ENCODE measurements at places on chromosomes 4 and X.

GRCh38 chr4:86706923-86707597 lies 112.9 kb downstream of the PTPN13 start:
- DNase-seq: no peak

DNA sequence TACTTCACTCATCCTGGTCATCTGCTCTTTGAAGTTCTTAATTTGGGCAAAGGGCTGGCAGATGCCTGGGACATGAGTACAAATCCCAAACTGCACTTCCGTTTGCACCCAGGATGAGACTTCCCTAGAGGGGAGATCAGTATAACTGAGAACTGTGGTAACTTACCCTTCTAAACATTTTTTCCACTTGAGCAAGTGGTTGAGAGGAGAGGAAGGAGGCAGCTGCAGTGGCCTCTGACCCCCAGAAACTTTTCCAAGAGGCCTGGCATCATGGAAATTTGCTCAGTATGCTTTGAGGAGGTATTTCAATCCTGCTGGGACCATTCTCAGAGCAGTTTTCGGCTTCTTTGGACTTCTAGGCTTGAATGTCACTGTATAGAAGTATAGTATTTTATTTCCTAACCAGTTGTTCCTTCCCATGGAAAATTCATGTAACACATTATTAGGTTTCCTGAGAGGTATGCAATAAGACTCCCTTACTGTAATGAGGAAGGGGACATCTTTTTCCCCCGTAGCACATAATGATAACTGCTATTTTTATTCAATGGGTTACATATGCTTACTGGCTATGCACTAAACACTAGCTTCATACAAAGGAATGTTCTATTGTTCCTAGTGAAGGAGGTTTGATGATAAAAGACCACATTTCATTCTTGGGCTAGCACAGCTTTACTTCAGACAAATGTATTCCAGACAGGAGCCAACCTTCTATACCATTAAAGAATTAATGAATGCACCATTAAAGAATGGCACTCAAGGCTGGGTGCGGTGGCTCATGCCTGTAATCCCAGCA lies 129.3 kb downstream of the SHROOM3 start:
- no peak for DNase-seq

DNA sequence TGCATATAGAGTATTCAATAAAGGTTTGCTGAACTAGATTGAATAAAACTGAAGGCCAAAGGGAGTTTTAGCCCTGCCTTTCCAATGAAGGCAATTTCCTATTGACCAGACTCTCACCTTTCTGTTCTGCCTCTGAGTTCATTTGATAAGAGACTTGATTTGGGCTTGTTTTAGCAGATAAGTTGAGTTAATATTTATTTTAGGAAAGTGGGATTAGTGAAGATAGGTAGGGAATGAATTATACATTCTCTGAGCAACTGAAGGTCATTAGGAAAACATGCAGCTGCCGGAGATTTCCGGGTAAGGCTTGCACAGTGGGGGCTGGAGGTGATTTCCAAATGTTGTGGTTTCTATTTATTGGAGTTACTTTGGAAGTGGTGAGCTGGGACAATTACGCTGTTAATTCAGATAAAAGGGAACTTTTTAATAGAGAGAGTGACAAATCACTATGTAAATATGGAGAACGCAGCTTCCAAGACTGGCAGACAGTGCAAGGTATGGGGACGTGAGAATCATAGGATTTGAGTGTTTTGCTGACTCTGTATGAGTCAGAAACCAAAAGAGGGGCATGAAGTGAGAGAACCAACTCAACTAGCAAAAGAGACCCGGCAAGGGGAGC lies 553.6 kb upstream of the BOD1L1 start:
- DNase-seq: no peak

DNA sequence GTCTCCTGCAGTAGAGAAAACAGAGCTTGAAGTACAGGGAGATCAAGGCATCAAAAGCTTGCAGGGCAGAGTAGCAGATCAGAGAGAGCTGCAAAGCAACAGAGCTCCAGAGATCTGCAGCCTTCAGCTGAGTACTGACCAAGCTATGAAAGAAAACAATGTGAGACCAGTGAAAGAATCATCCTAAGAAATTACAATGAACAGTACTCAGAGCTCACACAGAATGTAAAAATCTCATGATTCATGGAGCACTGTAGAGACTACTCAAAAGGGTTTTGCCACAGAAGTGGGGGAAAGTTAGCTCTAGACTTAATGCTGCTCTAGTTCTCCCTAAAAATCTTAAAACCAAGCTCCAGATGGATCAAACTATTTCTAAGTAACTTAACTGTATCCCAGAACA lies 80.0 kb upstream of the MAB21L2 start:
- DNase-seq: no peak

DNA sequence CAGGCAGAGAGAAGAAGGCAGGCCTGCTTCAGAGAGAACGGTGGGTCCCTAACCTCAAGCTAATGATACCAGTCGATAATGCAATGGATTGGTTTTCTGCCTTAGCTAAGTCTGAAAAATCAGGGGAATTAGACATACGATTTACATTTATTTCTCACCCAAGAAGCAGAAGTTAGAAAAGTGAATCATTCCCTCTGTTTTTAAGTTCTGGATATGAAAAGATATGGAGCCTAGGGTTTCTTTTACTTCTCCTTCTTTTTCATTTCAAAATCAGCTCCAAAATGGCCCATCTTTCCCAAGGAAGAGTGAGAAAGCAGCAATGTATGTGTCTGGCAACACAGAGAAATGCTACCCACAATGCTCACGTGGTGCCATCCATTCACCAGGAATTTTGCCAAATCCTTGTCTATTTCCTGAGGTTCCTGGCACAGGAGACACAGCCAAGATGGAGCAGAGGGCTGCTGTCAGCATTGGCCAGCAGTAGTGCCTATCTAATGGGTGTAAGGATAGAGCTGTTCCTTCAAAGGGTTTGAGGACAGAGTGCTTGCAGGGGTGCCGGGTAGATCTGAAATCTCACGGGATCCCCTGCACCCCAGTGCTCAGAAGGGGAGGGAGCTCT lies 231.5 kb downstream of the MAML3 start:
- peak; percentile 37 for DNase-seq

- DNase-seq: peak; percentile 87
Observed at GRCh38 chr4:10115271-10115796, 1.3 kb downstream of the WDR1 start.

GRCh38 chr4:147639388-147639787 lies 22.2 kb downstream of the TMEM184C start:
- DNase-seq: no peak

DNA sequence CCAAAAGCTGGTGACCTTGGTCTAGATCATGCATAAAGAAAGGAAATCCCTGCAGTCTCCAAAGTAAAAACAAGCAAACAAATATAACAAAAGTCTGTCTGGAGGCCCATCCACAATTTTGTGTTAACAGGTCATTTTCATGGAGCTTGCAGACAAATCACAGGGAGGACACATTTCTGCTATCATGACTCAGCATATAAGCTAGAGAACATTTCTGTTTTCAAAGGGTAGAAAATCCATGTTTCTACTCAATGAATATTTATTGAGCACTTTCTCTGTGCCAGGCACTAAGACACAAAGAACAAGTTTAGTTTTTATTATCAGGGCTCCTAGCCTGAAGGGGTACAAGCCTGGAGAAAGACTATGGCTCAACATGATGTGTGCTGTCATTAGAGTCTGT lies 71.1 kb downstream of the PARM1 start:
- no peak for DNase-seq

- no peak for DNase-seq
Observed at GRCh38 chr4:67576059-67576466, 17.5 kb downstream of the STAP1 start.

DNA sequence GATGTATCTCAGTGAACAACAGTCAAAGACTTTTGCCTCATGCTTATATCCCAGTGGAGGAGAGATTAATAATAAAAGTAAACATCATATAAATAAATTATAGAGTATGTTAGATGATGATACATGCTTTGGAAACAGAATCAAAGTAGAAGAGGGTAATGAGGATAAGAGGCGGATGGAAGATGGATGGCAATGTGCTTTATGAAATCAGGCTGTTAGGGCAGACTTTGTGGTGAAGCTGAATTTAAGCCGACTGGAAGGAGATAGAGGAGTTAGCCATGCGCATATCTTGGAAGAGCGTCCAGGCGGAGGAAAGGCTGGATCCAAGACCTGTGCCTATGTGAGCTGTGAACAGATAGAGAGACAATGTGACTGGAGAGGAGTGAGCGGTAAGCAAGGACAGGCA lies 74.9 kb upstream of the GUCY1A1 start:
- DNase-seq: no peak

- DNase-seq: no peak
Observed at GRCh38 chrX:16992951-16993350, 46.5 kb downstream of the REPS2 start.

GRCh38 chr4:112889619-112890527 lies 159.6 kb upstream of the ANK2 start:
- peak; percentile 47 for DNase-seq

- DNase-seq: no peak
Observed at GRCh38 chr4:155539746-155540145, 126.9 kb upstream of the GUCY1A1 start.

DNA sequence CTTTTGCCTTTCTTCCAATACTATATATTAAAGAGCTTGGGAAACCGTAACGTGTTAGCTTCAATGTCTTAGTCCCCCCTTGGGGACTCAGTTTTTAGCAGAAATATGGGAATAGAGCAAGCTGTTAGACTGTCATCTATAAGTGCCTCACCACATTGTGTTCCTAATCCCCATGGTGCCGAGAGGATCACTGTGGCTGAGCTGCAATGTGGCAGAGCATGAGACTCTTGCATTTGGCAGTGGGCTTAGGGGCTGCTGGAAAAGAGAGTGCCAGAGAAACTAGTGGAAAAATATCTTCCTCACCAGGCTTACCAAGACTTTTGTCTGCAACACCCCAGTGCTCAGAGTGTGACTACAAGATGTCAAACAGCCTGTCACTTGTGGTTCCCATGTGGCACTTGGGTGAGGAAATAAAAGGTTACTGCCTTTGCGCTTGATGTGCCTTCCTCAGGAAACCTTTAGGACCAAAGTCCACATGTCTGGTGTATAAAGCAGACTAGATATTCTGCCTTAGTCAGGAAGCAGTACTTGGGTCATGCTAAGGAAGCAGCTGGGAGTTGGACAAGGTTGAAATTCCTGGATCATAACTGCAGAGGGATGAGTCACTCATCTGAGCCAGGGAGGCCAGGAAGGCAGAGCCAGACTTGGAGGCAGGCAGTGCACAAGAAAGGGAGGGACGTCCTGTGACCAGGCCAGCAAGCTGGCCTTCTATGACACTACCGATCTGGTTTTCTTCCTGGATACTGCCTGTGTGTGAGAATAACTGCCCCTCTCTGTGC lies 9.7 kb upstream of the MAGEA4 start:
- no peak for DNase-seq

GRCh38 chr4:55079451-55080173 lies 45.8 kb downstream of the KDR start:
- DNase-seq: no peak

- DNase-seq: no peak
Observed at GRCh38 chrX:124842205-124842604, 477.5 kb upstream of the TEX13C start.

- no peak for DNase-seq
Observed at GRCh38 chrX:131734621-131735020, 190.7 kb downstream of the OR13H1 start.

DNA sequence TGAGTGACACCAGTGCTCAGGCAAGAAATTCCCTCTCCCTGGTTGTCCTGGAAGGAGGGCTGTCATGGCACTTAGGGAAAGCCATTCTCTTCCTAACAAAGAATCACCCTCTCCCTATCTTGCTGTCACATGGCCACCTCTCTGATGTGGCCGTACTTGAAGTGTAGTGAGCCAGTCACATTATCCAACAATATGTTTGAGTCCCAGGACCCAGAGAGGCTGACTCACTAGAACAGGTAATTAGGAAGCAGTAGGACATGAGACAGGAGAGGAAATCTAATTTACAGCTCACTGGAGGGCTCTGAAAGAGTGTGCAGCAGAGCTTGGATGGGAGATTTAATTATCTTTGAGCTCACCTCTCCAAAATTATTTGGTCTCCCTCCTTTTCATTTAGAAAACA lies 299.1 kb downstream of the ARHGAP24 start:
- no peak for DNase-seq

DNA sequence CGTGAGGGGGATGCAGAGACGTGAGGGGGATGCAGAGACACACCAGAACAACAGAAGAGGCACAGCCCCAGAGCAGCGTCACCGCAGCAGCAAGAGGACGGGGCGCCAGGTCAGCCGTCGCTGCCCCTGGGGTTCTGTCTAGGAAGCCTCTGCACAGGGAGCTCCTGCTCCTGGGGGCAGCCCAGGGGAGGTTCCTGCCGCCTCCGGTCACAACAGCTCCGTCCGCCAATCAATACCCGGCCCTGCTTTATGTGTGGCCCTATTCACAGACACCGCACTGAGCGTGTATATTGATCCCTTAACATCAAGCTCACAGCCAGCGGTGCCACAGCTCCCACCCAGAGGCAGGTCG lies 69.6 kb downstream of the FAM53A start:
- no peak for DNase-seq

GRCh38 chr4:80144676-80145470 lies 52.4 kb upstream of the PRDM8 start:
- DNase-seq: peak; percentile 46

DNA sequence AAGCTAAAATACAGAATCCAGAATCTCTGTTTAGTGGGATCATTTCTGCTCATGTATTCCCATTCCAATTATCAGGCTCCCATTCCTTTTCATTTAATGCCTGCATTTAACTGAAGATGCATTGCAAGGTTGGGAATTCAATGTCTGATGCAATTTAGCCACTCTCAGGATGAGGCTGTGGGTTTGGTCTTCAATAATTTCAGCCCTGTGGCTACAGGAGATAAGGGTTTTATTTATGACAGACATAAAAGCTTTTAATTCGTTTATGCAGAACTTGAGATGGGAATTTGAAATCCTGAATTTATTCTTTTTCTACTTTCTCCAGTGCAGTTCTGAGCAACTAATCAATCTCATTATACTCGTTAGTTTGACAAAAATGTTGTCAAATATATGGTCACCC lies 1225.9 kb downstream of the PCDH18 start:
- DNase-seq: no peak

DNA sequence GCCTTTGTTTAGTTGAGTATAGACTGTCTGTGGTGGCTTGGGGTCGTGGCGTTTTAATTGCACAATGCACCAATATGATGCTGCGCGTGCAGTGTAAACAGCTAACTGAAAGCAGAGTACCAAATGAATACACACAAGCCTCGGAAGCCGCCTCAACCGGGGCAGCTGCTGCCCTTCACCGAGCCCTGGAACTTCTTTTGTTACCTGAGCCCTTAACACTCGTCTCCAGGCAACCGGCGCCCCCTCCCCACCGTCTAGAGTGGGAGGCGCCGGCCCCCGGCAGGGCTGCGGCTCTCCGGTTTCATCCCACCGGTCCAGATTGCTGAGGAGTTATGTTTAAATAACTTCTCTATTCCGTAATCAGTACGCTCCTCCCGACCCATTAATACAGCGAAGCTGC lies 173.2 kb upstream of the TBL1X start:
- no peak for DNase-seq

DNA sequence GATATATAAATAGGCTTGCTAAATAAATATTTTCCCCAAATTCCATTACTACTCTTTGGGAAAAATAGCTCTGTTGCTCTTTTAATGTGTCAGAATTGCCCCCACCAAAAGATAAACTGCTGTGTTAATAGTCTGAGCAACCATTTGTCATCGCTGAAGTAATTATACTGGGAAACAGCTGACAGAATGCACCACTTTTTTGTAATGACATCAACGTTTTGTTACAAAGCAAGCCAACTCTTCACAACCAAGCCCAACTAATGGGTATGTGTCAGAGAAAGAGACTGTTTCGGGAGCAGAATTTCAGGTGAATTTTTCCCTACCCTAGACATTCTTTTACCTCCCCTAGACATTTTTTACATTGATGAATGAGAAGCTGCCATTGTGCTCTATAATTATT lies 405.0 kb upstream of the MAGEB18 start:
- DNase-seq: no peak
